ENCODE measurements at places on chromosomes 6 and 20.
A peak's percentile ranks its signal among the peaks of the same experiment; 100 is the strongest.

GRCh38 chr20:32908334-32909292 lies 49.9 kb downstream of the EFCAB8 start:
- DNase-seq = no peak

DNA sequence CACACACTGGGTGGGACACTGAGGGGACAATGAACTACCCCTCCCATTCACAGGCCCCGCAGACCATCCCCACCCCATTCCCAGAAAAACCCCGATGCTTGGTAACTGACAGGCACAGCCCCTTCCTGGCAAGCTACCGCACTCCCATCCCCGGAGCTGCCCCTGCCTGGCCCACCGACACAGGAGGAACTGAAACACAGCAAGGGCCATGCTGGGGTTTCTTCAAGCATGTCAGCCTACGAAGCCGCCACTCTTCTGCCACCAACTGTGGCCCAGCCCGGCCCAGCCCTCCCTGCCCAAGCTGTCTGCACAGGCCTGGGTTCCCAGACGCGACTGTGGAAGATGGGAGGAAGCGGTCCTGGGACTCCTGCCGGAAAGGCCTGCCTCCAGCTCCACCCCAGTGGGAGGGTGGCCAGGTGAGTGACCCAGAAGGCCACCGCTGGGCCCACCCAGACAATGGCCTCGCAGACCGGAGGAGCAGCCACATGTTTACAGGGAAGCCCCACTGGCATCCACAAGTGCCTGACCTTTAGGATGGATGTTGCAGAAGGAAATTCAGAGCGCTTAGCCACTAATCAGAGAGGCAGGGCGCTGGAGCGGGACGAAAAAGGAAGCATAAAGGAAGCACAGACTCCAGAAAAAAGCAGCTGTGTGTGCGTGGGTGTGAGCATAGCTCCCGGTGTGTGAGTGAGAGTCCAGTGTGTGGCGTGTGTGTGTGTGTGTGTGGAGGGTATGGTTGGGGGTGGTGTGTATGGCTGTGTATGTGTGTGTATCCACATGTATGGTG lies 91.6 kb downstream of the PRND start:
- DNase-seq = peak; percentile 45

DNA sequence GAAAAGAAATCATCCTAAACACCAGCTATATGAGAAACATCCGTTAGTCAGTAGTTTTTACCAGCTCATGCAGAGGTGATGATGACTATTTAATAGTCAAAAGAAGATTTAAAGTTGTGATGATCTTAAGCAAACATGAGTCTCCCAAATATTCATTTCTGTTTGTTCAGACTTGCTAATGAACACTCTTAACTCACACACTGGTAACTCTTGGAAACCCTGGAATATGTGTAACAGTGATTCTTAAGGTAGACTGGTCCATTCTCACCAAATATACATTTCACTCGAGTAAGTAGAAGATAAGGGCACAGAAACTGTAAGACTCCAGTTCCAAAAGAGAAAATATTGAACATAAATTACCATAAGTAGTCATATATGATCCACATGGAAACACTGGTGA lies 29.1 kb downstream of the RSPO3 start:
- DNase-seq = no peak

GRCh38 chr6:45075246-45075645 lies 252.9 kb upstream of the RUNX2 start:
- DNase-seq = no peak

DNA sequence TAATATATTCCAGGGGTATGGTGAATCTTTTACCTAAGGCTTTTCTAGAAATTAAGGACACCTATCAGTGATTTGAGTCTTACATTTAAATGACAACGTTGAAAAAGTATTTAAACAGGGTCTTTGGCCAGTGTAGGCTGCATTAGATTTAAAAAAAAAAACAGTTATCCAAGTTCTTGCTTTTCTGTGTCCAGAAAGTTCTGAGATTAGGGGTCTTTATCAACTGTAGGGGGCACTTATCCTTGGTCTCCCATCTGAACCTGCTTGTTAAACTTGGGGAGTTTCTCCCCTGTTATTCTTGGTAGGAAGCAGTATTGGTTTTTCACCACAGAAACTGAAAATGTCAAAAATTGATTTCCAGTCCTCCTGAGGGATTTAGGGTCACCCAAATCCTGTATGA lies 155.9 kb upstream of the ZNF217 start:
- DNase-seq = no peak

DNA sequence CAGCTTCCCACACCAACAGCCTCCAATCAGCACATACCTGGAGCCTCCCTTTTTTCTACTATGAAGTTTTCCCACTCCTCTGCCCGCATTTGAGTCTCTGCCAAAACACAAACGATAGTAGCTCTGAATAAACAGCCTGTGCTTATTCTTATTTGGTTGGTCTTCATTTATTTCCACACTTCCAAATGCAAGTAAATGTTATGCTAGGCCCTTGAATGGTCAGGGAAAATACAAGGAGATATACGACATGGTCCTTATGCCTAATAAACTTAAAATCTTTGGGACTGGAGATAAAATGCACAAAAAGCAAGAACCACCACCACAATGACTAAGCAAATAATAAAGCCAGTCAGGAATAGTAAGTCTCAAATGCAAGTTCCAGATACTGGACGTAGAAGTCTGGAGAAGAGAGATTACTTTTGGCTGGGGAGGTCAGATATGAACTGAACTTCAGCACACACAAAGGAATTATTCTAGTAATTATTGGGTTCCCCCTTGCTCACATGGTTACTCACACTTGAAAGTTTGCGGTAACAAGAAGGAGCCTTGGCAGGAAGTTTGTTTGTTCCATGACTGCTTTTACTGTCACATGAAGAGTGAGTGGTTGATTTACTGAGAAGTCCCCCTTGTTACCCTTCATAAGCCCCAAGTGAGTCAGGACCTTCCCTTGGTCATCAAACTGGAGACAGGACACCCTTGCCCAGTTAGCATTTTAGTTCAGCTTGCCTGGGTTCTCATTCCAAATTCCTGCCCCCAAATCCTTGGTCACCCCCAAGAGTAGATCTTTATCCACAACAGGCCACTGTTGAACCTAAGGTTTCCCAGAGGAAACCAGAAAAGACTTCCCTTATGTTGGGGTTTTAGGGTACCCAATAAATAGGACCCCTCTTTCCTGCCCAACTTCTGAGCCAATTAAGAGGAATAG lies 511.2 kb upstream of the JARID2 start:
- DNase-seq = peak; percentile 51

GRCh38 chr6:154479351-154479769 lies 31.1 kb downstream of the CNKSR3 start:
- no peak for DNase-seq

DNA sequence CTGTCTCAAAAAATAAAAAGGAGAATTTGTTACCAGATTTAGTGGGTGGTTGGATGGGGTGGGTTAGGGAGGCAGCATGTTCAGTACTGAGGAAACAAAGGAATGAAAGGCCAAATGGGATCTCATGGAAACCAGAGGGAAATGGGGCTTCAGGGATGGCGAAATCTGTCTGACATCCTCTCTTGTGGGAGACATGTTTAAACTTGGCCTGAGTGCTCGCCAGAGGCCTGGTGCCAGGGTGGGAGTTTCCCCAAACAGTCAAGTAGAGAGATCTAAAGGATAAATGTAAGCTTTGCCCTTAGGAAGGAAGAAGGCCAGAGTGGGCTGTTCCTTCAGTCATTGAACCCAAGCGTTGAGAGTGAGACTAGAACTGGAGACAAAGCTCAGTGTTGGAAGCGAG lies 61.9 kb upstream of the AKIRIN2 start:
- no peak for DNase-seq

- DNase-seq = no peak
Observed at GRCh38 chr6:125296471-125296870, 5.3 kb downstream of the HDDC2 start.

DNA sequence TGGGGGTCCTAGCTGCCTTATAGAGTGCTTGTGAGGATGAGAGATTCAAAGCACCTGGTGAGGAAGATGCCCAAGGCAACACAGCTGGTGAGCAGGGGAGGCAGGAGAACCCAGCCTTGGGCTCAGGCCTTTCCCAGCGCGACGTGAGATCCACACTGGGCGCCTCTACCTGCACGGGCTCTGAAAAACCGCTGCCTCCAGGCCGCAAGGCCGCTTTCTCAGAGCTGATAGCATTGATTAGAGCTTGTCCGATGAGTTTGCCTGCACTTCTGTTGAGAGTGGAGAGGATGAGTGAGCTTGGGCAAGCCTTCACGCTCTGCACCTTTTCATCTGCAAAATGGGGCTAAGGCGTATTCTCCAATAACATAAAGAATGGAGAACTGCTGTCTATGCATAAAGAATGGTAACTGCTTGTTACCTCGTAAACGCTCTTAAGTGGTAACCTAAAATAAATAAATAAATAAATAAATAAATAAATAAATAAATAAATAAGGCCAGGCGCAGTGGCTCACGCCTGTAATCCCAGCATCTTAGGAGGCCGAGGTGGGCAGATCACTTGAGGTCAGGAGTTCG lies 916 bp downstream of the PABPC1L start:
- no peak for DNase-seq

DNA sequence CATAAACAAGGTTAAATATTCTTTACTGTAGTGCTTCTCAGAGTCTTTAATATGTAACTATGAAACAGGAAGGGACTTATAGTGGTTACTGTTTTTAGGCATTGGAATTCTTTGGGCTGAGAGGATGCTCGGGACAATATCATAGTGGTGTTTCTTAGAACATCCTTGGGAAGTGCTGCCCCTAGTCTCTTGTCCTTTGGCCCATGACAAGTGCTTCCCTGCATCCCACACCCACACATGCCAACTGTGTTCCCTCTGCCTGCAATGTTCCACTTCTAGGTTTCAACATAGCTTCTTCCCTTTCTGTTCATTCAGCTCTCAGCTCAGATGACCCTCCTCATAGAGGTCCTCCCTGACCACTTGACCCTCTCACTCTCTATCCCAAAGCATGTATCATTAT lies 37.6 kb downstream of the CFAP61 start:
- no peak for DNase-seq

DNA sequence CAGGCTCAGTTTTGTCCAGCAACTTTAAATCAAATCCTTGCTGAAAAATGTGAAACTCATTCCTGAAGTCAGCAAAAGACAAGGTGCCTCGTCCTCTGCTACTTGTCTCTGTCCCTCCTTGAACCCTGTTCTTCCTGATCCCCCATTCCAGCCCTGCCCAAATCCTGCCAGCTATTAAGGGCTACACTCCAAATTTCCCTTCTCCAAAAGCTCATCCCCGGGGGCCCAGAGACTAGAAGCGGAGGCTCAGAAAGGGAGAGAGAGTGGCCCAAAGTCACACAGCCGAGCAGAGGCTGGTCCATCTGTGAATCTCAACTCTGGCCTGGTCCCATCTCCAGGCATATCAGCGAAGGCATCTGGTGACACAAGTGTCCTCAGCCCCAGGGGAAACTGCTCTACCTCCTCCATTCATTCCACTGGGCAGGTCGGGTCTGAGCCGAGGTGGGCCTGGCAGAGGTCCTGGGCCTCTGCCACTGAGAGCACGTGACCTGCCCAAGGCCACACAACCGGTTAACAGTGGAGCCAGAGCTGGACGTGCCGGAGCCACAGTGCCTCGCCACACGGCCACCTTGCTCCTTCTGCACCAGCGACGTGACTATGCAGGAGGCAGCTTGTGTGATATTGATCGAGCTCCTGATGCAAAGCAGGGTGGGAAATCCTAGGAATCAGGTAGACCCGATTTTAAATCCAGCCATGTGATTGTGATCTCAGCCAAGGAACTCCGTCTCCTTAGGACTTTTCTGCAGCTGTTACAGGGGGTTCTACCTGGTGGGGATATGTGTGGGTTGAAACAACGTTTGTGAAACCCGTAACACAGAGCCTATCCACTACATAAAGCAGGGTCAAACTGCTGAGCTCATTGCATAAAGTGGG lies 28.6 kb downstream of the NOL4L start:
- no peak for DNase-seq

- DNase-seq = no peak
Observed at GRCh38 chr20:57680131-57680716, 29.6 kb downstream of the PMEPA1 start.

DNA sequence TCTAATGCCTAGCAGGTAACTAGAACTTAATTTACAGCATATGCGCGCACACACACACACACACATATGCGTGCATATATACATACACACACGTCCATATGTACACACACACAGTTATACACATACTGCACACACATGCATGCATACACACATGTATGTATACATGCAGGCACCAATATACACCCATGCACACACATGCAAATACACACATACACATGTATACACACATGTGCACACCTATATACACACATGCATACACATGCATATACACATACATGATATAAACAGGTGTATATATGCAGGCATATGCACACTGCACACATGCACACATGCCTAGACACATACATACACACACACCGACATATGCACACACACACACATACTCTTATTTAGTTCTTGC lies 1.9 kb downstream of the CCR6 start:
- DNase-seq = no peak

DNA sequence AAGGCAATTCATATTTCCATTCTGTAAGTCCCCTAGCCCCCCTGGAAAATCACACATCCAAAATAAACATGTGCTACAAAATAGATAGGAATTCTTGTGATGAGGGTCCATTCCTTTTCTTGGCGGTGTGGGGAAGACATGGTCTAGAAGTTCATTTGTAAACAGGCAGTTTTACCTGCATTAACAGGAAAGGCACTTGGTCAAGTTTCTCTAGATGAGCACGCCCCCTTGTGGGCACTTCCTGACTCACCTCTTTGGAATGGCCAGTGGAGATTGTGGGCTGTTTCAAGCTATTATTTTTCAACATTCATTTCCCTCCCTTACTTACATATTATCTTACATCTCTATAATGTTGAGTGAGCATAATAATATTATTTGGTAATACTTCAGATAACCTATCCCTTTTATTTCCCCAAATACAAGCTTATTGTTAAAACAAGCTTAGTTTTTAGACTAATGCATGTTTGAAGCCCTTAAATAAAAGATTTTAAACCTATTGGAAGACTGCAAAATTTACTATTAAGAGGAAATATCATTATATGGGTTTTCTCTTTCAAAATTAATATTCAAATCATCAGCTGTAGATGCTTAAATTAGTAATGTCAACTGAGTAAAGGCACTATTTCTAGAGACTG lies 92.1 kb downstream of the TASP1 start:
- peak; percentile 82 for DNase-seq

DNA sequence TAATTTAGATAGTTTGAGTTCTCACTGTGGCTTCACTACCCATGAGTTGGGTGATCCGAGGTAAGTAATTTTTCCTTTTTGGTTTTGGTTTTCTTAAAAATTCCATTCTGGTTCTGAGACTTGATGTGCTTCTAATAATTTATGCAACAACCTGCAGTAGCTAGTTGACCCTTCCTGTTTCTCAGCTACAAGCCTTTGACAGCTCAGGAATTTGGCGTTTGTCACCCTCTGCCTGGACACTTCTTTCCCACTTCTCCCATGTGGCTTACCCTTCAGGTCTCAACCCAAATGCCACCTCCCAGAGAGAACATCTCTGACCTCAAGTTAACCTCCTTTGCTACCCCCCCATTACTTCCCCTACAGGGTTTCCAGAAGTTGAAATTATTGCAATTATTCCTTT lies 49.7 kb upstream of the TSHZ2 start:
- no peak for DNase-seq

- DNase-seq = no peak
Observed at GRCh38 chr6:130771741-130772140, 55.5 kb upstream of the SMLR1 start.

Measured in activated naive CD4-positive, alpha-beta T cell treated with anti-CD3 and anti-CD28 coated beads, Interleukin-2, amount 10 ng/mL, durations not matched to agents 7 days and 5 days (primary cell).